ENCODE measurements at places on chromosomes 6 and 20.
A peak's percentile ranks its signal among the peaks of the same experiment; 100 is the strongest.

DNA sequence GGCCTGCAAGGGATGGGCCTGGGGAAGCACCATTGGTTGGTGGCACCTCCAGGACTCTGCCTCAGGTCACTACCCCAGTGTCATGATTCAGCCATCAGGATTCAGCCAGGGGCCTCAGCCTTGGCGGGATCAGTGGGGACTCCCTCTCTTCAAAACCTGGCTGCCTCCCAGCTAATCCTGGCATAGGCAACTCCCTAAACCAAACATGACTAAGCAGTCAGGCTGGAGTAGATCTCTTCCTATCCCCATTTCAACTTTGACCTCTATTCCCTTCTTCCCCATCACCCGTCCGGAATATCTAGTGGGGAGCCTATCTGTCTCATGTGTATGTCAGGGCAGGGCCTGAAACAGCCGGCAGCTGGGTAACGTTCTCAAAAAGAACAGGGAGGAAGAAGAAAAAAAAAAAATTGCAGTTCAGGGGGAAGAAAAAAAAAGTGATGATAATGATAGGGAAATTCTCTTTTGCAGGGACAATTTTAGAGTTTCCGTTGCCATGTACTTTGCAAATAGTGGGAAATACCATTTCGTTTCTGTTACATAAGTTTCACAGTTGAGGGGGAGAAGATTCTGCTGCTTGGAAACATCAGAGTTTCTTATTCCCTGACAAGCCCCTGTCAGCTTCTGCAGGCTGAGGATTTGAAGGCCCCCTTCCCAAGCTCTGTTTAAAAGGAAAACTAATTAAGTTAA, 4.1 kb upstream of the PREX1 start:
- peak; percentile 36 for DNase-seq

- DNase-seq, result no peak
Measured at GRCh38 chr20:2687514-2687913, 5.1 kb upstream of the EBF4 start.

- no peak for DNase-seq
Measured at GRCh38 chr6:20691185-20691584, 156.9 kb downstream of the CDKAL1 start.

- DNase-seq, result peak; percentile 94
Measured at GRCh38 chr20:14337400-14338171, at the start of gene FLRT3. Gene FLRT3, minus strand, starts transcription at chr20:14337612. Its CDS starts 10,106 bp downstream, at chr20:14327506.

DNA sequence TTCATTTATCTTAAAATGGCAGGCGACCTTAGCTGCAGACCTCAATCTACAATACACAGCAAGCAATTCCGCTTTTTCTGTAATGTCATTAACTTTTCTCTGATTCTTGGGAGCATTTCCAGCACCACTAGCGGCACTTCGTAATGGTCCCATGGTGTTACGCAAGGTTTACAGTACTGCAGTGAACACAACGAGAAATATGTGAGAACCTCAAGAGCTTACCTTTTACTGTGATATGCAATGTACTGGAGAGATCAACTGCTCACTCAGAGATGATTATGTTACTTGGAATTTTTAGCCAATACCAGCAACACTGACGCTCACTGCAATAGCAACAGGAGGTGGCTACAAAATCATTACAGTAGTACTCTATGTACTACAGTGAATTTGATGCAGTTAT, 2.8 kb upstream of the CEP43 start:
- peak; percentile 94 for DNase-seq

DNA sequence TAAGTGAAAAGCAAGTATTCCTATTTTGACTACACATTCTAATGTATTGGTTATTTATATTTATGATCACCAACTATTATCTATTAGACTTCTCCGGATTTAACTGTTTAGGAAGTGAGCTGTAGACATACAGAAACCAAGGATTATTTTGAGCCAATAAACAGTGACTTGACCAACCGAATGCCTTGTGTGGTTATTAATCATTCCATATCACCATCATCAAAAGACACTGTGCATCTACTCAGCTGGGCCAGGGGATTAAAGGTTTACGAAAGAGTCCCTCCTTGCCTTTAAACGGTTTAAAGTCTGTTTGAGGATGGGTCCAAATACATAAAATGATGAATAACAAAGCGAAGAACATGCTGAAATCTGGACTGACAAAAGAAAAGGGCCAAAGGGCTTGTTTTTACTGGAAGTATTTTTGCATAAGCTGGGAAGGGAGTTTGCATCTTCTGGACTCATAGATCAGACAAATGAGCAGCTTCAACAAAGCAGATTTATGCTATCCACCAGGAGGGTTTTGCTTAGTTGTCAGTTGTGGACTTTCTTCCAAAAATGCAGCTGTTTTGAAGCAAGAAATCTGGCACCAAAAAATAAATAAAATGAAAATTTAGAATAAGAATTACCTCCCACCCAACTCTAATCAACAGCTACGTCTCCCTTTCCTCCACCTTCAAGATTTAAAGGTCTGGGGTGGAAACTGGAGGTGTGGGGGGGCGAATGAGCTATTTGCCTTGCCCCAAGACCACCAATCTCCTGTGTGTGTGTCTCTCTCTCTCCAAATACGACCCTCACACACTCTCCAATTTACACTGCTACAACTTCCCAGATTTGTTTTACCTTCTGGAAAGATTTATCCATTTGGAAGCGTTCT, 33.6 kb upstream of the ID4 start:
- DNase-seq, result peak; percentile 41

GRCh38 chr20:11454966-11455799, 462.5 kb upstream of the BTBD3 start:
- DNase-seq, result peak; percentile 91

GRCh38 chr6:77638129-77638830, 14.6 kb upstream of the MEI4 start:
- DNase-seq, result peak; percentile 28

DNA sequence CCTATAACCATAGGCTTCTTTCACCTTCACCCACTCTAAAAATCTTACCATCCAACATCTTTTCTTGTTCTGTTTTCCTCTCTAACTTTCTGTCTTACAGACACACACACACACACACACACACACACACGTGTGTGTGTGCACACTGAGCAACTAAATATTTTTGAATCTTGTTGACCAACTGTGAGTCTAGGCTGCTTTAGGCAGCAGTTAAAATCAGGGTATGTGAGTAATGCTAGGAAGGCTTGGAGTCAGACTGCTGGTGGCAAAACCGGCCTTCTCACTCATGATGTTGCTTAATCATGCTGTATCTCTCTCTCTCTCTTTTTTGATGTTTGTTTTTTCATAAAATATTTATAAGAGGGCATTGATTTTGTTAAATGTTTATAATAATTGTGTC, 103.1 kb upstream of the TBX18 start:
- DNase-seq, result peak; percentile 94

GRCh38 chr6:37940074-37940847, 120.7 kb downstream of the ZFAND3 start:
- DNase-seq, result peak; percentile 83

DNA sequence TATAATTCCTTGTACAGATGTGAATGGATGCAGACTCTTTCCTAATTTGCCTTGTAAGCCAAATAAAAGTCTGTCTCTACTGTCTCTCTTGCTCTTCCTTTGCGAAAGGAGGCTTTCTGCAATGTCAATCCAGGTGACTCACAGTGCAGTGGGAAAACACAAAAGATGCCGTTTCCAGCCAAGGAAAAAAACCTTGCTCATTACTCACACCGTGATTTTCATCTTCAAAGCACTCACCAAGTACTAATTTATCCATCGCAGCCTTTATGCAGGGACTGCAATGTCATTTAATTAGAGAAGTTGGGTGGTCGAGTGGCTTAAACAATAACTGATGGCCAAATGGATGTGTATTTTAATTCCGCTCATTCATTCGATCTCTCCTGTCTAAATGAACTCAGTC, 23.8 kb downstream of the SAYSD1 start:
- DNase-seq, result no peak

GRCh38 chr20:25195962-25196785, 662 bp downstream of the ENTPD6 start:
- DNase-seq, result no peak

GRCh38 chr6:159064477-159064876, 19.7 kb upstream of the TAGAP start:
- no peak for DNase-seq

GRCh38 chr6:149160943-149161342, 156.6 kb upstream of the TAB2 start:
- DNase-seq, result peak; percentile 34

Data from iris pigment epithelial cell (primary cell).